CD4-positive, alpha-beta memory T cell (primary cell): ENCODE measurements at places on chromosomes 7 and 10. TPM values are rescaled to one million over a fixed set of nuclear protein-coding genes. Genes with fewer than 3 reads are reported as not detected.

TIMM23B gene
- 19.6 TPM for total RNA-seq

LRIT1 gene
- total RNA-seq, result not detected

- no peaks in the 10 kb centered on the region for H3K27me3 ChIP-seq
- no peak overlapping the region for H3K27ac ChIP-seq
- no peaks in the 10 kb centered on the region for H3K4me1 ChIP-seq
- no peaks in the 10 kb centered on the region for H3K36me3 ChIP-seq
Observed at GRCh38 chr7:16491148-16491547, 25.6 kb upstream of the SOSTDC1 start.

- H3K4me1 ChIP-seq, result no peaks in the 10 kb centered on the region
- H3K27ac ChIP-seq, result no peak overlapping the region
- H3K36me3 ChIP-seq, result no peaks in the 10 kb centered on the region
- peak; percentile 16 for DNase-seq
Observed at GRCh38 chr10:86693721-86694369, 25.5 kb downstream of the LDB3 start.

DNA sequence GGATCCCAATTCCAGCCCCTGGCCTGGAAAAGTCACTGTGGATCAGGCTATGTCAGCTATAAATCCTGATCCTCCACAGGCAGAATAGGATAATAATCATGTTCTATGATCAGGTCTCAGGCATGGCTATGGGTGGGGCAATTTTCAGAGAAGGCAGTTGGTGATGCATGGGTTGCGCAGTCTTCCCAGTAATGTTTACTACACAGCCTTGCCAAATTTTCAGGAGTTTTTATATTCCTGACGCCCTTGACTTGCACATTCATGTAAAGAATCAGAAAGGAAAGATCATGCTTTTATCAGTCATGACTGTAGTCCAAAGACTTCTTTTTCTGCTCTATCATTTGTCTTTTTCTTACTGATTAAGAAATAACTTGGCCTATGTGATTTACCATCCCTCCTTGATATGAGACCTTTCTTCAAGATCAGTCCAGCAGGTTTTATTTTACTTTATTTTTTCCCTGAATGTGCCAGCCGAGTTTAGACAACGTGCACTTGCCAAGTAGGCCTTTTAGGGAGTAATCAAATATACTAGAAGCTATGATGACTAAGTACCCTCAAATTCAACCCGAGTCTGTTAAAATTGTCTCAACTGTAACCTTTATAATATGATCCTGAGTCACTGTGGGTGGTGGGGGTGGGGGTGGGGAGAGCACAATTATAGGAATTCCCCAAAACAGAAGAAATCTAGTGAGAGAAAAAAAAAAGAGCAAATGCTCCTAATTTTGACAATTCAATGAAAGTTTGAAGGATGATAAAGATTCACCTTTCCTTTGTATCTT lies 31.9 kb downstream of the ARL4A start:
- H3K27me3 ChIP-seq, result no peaks in the 10 kb centered on the region
- no peak overlapping the region for H3K4me3 ChIP-seq
- no peak overlapping the region for H3K27ac ChIP-seq
- DNase-seq, result no peak

DNA sequence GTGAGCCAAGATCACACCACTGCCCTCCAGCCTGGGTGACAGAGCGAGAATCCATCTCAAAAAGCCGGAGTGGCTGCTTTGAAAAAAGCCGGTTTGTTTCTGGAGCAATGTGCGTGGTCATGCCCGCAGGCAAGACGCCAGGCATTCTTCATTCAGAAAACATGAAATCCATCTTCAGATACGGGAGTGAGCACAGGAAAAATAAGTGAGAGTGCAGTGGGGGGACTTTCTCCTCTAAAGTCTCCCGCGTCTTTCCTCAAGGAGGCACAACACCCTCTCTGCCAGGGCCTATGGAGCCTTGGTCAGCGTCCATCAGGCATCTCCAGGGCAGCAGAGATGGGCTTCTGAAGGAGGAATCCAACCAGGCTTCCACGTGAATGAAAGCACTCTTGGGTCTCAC lies 62.3 kb upstream of the DGKI start:
- H3K27ac ChIP-seq, result no peak overlapping the region
- H3K4me3 ChIP-seq, result no peak overlapping the region
- peaks cover 42% of the 10 kb centered on the region for H3K36me3 ChIP-seq
- H3K27me3 ChIP-seq, result no peaks in the 10 kb centered on the region
- H3K4me1 ChIP-seq, result peaks cover under 1% of the 10 kb centered on the region
- no peak for DNase-seq

DNA sequence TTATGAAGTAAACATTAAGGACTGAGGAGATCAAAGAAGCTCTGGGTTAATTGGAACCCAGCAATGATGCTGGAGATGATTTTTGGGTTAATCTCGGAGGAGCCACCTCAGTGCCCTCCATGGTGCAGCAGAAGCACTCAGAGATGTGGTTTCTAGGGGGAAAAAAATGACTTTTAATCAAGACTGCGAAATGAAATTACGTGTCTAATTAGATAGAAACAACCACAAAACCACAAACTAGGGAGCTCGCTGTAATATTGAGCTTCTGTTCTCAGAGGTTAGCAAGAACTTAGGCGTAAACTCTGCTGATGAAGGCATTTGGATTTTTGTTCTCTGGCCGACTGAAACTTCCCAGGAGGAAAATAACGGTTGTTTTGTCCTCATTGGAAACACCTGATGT lies 319.0 kb downstream of the GRID1 start:
- H3K4me1 ChIP-seq, result peaks cover 26% of the 10 kb centered on the region
- H3K27me3 ChIP-seq, result no peaks in the 10 kb centered on the region
- no peak overlapping the region for H3K4me3 ChIP-seq
- no peaks in the 10 kb centered on the region for H3K36me3 ChIP-seq

COBL gene
- not detected for total RNA-seq

- H3K36me3 ChIP-seq, result no peaks in the 10 kb centered on the region
- H3K27ac ChIP-seq, result no peak overlapping the region
- DNase-seq, result no peak
- no peaks in the 10 kb centered on the region for H3K4me1 ChIP-seq
Observed at GRCh38 chr7:10455936-10456335, 517.7 kb upstream of the PHF14 start.

DNA sequence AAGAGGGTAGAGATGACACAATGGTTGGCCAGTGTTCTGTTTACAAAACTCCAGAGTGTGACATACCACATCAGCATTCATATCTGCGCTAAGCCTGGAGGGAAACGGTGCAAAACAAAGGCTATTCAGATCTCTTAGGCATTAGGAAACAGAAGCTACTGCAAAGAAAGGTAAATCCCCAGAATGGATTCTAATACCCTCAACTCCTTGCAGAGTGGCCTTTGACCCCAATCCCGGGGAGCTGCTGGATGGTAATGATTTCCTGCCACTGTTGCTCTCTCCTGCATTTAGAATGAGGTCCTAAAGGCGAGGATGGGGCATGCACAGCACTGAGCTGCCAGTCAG lies 65.2 kb downstream of the AOAH start:
- no peaks in the 10 kb centered on the region for H3K4me1 ChIP-seq
- H3K4me3 ChIP-seq, result no peak overlapping the region
- H3K27ac ChIP-seq, result no peak overlapping the region
- DNase-seq, result no peak
- H3K27me3 ChIP-seq, result no peaks in the 10 kb centered on the region

- H3K36me3 ChIP-seq, result no peaks in the 10 kb centered on the region
- no peak overlapping the region for H3K27ac ChIP-seq
- no peaks in the 10 kb centered on the region for H3K4me1 ChIP-seq
Observed at GRCh38 chr7:69803699-69804516, 205.6 kb downstream of the AUTS2 start.

DNA sequence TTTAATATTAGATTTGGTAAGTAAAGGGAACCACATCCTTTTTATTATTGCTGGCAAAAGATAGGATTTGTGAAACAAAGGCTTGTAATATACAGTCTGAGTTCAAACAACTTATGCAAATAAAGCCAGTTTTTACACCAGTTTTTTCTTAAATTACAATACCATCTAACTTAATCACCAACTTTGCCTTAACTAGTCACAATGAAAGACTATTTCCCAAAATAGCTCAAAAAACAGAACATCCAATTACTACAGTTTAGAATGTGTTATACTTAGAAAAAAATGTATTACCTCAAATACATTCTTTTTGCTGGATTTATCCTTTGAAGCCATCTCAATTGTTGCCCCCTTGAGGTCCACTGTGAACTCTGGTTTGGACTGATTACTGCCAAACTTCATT lies 108.5 kb downstream of the ARHGAP12 start:
- no peaks in the 10 kb centered on the region for H3K4me1 ChIP-seq
- H3K27ac ChIP-seq, result no peak overlapping the region
- H3K36me3 ChIP-seq, result no peaks in the 10 kb centered on the region
- no peaks in the 10 kb centered on the region for H3K27me3 ChIP-seq

AP3M1 gene
- total RNA-seq, result 38.8 TPM

DNA sequence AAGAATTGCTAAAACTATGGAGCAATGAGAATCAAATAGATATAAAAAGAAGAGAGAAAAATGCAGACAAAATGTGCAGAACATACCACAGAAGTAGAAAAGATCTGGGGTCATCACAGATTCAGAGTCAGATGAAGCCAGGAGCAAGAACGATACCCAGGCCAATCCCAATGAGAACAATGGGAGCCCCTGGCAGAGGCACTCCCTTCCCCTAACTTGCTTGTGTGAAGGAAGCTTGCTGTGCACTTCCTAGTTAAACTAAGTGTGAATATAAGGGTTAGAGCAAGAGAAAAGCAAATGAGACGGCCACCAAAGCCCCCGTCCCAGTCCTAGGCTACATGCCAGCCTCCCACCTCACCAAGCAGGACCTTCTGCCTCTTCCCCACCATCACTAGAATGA lies 12.7 kb downstream of the PARP12 start:
- peaks cover 13% of the 10 kb centered on the region for H3K4me1 ChIP-seq
- no peak for DNase-seq
- H3K36me3 ChIP-seq, result peaks cover 22% of the 10 kb centered on the region
- H3K27me3 ChIP-seq, result no peaks in the 10 kb centered on the region

GRCh38 chr7:148256433-148256832 lies 334.1 kb upstream of the C7orf33 start:
- H3K27me3 ChIP-seq, result no peaks in the 10 kb centered on the region
- no peak for DNase-seq
- no peak overlapping the region for H3K4me3 ChIP-seq
- H3K36me3 ChIP-seq, result no peaks in the 10 kb centered on the region
- H3K4me1 ChIP-seq, result no peaks in the 10 kb centered on the region

- H3K27ac ChIP-seq, result no peak overlapping the region
- H3K4me3 ChIP-seq, result no peak overlapping the region
- DNase-seq, result no peak
- no peaks in the 10 kb centered on the region for H3K27me3 ChIP-seq
- H3K36me3 ChIP-seq, result no peaks in the 10 kb centered on the region
Observed at GRCh38 chr7:51006483-51007235, 224.0 kb upstream of the GRB10 start.

- no peaks in the 10 kb centered on the region for H3K27me3 ChIP-seq
- no peak for DNase-seq
- H3K27ac ChIP-seq, result no peak overlapping the region
- no peaks in the 10 kb centered on the region for H3K4me1 ChIP-seq
- no peak overlapping the region for H3K4me3 ChIP-seq
Observed at GRCh38 chr7:95304990-95305389, 19.3 kb downstream of the PON1 start.

ATRNL1 gene
- 0.50 TPM for total RNA-seq

DNA sequence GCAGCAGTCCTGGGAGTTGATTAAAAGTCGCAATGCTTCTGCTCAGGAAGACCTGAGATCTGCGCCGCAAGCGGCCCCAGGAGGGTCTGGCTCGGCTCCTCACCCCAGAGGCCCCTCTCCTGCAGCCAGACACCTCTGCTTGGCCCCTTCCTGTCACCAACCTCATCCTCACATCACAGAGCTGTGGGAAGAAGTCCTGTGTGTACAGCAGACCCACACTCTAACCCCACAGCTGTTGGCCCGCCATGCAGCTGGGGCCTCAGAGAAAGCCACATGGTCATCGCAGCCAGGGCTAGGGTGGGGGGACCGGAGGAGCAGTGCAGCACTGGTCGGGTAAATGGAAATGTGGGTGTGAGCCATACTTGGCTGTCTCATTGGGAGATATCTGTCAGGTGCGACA lies 97.7 kb downstream of the RGS10 start:
- H3K27me3 ChIP-seq, result no peaks in the 10 kb centered on the region
- H3K27ac ChIP-seq, result no peak overlapping the region
- peaks cover 6% of the 10 kb centered on the region for H3K4me1 ChIP-seq
- no peak overlapping the region for H3K4me3 ChIP-seq
- DNase-seq, result no peak

TRPV5 gene
- total RNA-seq, result not detected

DNA sequence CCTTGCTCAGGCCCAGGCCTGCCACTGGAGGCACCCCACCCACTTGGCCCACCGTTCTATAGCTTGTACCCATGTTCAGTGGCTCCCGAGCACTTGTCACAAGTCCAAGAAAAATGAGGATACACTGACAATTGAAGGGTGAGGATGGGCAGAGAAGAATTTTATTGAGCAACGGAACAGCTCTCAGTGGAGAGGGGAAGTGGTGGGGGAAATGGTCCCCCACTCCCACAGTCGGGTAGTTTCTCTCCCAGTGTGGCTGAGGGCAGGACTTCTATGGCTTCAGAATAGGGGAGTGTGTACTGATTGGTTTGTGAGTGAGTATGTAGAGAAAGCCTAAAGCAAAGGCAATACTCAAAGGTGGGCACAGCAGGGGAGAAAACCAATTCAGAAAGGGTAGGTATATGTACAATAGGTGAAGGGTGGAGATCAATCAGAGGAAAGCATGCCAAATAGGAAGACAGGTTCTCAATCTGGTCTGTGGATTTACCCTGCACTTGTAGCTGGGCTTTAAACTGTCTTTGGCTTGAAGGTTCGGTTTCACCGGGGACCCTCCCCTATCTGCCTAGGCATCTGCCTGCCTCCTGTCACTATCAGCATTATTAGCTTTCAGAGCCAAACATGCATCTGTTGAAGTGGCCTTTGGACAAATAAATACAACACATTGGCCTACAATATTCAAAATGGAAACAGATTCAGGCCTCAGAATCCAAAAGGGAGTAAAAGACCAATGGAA lies 8.9 kb upstream of the TSPAN13 start:
- H3K4me1 ChIP-seq, result no peaks in the 10 kb centered on the region
- H3K36me3 ChIP-seq, result no peaks in the 10 kb centered on the region
- no peak for DNase-seq
- H3K4me3 ChIP-seq, result no peak overlapping the region
- H3K27ac ChIP-seq, result no peak overlapping the region

GRCh38 chr10:125551247-125551646 lies 131.7 kb downstream of the TEX36 start:
- DNase-seq, result no peak
- H3K4me1 ChIP-seq, result no peaks in the 10 kb centered on the region
- no peak overlapping the region for H3K4me3 ChIP-seq
- no peak overlapping the region for H3K27ac ChIP-seq
- H3K27me3 ChIP-seq, result no peaks in the 10 kb centered on the region

DNA sequence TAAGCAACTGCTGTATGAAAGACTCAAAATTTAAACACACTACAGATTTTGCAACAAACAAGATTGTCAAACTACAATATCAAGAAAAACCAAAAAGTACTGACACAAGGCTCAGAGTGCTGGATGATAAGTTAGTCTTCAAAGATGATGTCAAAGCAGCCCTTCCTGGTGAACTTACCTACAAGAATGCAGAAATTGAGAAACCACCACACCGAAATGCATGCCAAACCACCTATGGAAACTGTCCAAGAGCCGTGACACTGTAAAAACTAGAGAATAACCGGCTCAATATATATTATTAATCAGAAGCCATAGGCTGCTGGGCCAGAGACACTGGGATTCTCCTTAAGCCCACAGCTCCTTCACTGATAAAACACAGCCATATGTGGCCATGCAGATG lies 25.3 kb downstream of the DENND11 start:
- DNase-seq, result no peak
- no peak overlapping the region for H3K27ac ChIP-seq
- no peaks in the 10 kb centered on the region for H3K4me1 ChIP-seq
- H3K36me3 ChIP-seq, result no peaks in the 10 kb centered on the region
- no peaks in the 10 kb centered on the region for H3K27me3 ChIP-seq
- H3K4me3 ChIP-seq, result no peak overlapping the region
